ENCODE measurements at places on chromosomes 6 and 20.

- DNase-seq, result no peak
Observed at GRCh38 chr6:103797738-103798137, 1062.0 kb downstream of the HACE1 start.

DNA sequence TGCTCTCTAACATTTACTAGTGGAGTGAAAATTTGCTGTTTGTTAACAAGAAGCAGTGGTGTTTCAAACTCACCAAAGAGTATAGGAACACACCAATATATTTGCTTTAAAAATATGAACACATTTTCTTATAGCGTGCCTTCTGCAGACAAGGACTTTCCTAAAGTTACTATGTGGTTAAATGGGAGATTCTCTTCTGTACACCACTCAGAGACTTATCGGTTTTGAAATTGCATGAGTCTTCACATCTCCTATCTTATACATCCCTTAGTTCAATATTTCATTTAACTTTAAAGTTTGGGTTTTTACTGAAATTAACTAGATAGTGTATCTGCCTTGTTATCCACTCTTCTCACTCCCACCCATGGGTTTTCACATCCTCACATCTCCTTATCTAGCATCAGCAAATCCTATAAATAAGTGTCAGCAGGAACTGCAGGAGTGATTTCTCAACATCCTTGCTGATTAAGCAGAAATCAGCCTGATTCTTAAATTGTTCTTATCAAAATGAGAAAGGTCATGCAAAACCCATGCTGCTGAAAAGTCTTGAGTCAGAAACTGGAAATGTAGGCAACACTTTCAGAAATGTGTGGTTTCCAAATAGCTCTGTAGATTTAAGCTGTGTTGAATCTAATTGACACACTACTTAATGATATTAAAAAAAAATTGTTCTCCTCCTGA is 1075.6 kb upstream of the GJE1 start:
- no peak for DNase-seq

DNA sequence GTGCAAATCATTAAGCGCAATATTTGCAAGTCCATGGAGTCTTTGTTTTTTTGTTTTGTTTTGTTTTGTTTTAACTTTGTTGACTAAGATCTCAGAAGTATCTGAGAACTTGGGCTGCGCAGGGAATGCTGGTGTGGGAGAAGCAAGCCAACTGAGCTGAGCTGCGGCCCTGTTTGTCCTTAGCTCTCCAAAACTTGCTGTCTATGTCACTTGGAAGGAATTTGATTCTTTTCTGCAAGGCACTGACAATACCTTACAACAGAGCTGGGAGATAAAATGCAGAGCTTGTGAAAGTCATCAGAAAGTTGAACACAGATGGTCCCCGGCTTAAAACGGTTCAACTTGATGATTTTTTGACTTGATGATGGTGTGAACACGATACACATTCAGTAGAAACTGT is 5.4 kb downstream of the SLC22A23 start:
- no peak for DNase-seq

GRCh38 chr20:9368893-9369292 is 145.5 kb upstream of the LAMP5 start:
- no peak for DNase-seq

- no peak for DNase-seq
Observed at GRCh38 chr20:53412577-53413185, 181.0 kb downstream of the ZNF217 start.
